Vein endothelial cell (primary cell): ENCODE measurements at places on chromosomes 1 and 21. TPM values are rescaled to one million over a fixed set of nuclear protein-coding genes. Genes with fewer than 3 reads are reported as not detected.

The TNNI3K gene
- total RNA-seq, result 0.10 TPM in 1 of 2 replicates, not detected in the other

The PRDM16 gene
- not detected in 2 replicates for total RNA-seq

The ALX3 gene
- total RNA-seq, result not detected in 2 replicates

The RBP7 gene
- not detected in 2 replicates for total RNA-seq

The ERICH3 gene
- not detected in 2 replicates for total RNA-seq

The PTPN22 gene
- under 0.01 and 0.67 TPM in 2 replicates for total RNA-seq

The CAMK1G gene
- not detected in 2 replicates for total RNA-seq

The SLC44A3 gene
- total RNA-seq, result 0.98 and 2.4 TPM in 2 replicates

The UAP1 gene
- total RNA-seq, result 112 and 130 TPM in 2 replicates

The BCAN gene
- 0.10 TPM in 1 of 2 replicates, not detected in the other for total RNA-seq

The BTBD8 gene
- total RNA-seq, result 2.0 and 2.1 TPM in 2 replicates

The STPG1 gene
- total RNA-seq, result 3.5 and 4.6 TPM in 2 replicates

The ATP1A4 gene
- total RNA-seq, result not detected in 2 replicates

The INTS7 gene
- 16.3 and 18.2 TPM in 2 replicates for total RNA-seq

The C1orf74 gene
- 3.0 and 3.3 TPM in 2 replicates for total RNA-seq

The AADACL3 gene
- not detected in 2 replicates for total RNA-seq

The UTP25 gene
- 13.1 and 14.5 TPM in 2 replicates for total RNA-seq

The ITLN2 gene
- not detected in 2 replicates for total RNA-seq

The TIE1 gene
- total RNA-seq, result 636 and 1,011 TPM in 2 replicates

The MNDA gene
- total RNA-seq, result not detected in 2 replicates

The OPRD1 gene
- not detected in 2 replicates for total RNA-seq

The CDCA8 gene
- total RNA-seq, result 8.8 and 18.6 TPM in 2 replicates

The KLHDC9 gene
- 0.86 and 1.3 TPM in 2 replicates for total RNA-seq

The DENND1B gene
- 8.0 and 8.8 TPM in 2 replicates for total RNA-seq

The C1orf53 gene
- 1.3 and 1.9 TPM in 2 replicates for total RNA-seq

The SHE gene
- total RNA-seq, result 66.0 and 81.9 TPM in 2 replicates

The PTPRC gene
- 0.33 TPM in 1 of 2 replicates, not detected in the other for total RNA-seq

The SERPINC1 gene
- total RNA-seq, result 0.38 TPM in 1 of 2 replicates, not detected in the other

The AMY2B gene
- 0.98 and 2.6 TPM in 2 replicates for total RNA-seq

The MYOG gene
- not detected in 2 replicates for total RNA-seq

The KLF17 gene
- total RNA-seq, result not detected in 2 replicates

The TNFRSF1B gene
- total RNA-seq, result 38.6 and 40.5 TPM in 2 replicates

The SLAMF6 gene
- total RNA-seq, result not detected in 2 replicates

The LEPROT gene
- 63.0 and 64.8 TPM in 2 replicates for total RNA-seq

The TBX19 gene
- 0.86 and 0.98 TPM in 2 replicates for total RNA-seq

The SPOCD1 gene
- total RNA-seq, result 31.4 and 53.6 TPM in 2 replicates

The AVPR1B gene
- total RNA-seq, result not detected in 2 replicates

The BMP8B gene
- under 0.01 TPM in 1 of 2 replicates, not detected in the other for total RNA-seq

The CASZ1 gene
- 1.7 and 2.9 TPM in 2 replicates for total RNA-seq

The CNIH3 gene
- total RNA-seq, result 0.76 and 0.98 TPM in 2 replicates

The PRDM15 gene
- 5.6 and 6.5 TPM in 2 replicates for total RNA-seq

The UBE2U gene
- total RNA-seq, result not detected in 2 replicates

The CYP2J2 gene
- total RNA-seq, result under 0.01 and 0.19 TPM in 2 replicates
